KBM-7 (cell line): ENCODE measurements at places on chromosomes 7 and 10.

DNA sequence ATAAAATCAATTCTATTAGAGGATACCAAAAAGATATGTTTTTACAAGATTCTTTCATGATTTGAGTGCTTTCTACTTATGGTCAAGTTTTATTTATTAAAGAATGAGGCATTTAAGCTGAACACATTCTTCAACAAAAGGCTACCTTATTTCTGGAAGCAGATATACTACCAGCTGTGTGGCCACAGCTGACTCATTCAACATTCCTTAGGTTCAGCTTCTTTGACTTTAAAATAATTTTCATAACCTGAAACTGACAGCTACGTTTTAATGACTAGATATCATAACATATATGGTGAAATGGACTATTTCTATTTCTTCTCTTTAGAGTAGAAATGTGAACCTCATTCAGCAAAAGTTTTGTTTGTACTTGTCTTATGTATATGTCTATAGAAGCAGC lies 414.2 kb upstream of the SEMA3C start:
- no peak for DNase-seq

DNA sequence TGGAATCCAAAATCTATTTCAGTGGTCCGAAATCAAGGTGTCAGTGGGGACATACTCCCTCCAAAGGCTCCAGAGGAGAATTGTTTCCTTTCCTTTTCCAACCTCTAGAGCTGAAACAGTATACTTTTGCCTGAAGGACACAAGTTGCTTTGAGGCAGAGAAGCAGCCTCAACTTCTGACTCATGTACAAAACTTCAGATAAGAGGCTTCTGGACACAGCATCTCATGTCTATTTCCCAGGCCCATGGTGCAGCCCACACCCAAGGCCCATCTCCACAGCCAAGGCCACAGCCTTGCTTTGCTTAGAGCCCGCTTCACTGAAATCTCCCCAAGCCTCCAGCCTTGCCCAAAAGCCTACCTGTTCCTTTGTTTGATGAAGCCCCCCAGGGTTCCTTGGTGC lies 68.9 kb downstream of the ZNF467 start:
- no peak for DNase-seq

- DNase-seq = no peak
Observed at GRCh38 chr7:129832701-129833227, 120.0 kb downstream of the UBE2H start.

GRCh38 chr7:155583636-155584035 lies 37.3 kb upstream of the CNPY1 start:
- DNase-seq = no peak

DNA sequence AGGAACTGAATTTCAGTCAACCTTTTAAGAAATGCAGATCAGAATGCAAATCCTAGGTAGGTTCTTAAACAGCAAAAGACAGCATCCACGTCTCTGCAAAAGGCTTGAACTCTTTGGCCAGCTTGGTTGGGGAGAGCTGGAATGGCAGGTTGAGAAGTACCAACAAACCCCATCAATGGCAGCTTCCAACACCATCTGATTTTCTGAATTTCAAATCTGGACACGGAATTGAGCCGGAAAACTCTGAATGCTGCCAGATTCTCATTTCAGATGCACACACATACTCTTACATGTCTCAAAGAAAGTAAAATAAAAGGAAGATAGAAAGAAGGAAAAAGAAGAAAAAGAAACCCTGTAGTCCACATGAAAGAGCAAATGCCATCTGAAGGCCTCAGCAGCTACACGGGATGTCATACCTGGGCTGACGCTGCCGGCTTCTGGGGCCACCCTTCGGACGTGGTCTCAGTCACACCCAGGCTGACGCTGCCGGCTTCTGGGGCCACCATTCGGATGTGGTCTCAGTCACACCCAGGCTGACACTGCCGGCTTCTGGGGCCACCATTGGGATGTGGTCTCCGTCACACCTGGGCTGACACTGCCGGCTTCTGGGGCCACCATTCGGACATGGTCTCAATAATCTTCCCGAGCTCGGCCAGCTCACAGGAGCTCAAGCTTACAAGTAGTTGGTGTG lies 165.3 kb downstream of the PTPRN2 start:
- no peak for DNase-seq

DNA sequence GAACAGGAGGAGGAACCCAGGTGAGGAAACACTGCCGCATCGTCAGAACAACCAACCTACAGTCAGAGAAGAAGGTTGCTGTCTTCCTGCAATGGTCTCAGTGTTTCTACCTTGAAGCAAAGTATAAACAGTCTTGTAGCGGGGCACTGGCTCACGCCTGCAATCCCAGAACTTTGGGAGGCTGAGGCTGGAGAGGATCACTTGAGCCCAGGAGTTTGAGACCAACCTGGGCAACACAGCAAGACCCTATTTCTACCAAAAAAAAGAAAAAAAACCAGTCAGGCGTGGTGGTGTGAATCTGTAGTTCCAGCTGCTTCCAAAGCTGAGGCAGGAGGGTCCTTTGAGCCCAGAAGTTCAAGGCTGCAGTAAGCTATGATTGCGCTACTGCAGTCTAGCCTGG lies 23.4 kb downstream of the SNX8 start:
- DNase-seq = no peak
